ENCODE measurements at places on chromosomes 4 and X. TPM values are rescaled to one million over a fixed set of nuclear protein-coding genes. Genes with fewer than 3 reads are reported as not detected.

Gene TLL1
- 1.1 TPM for total RNA-seq

Gene SATL1
- total RNA-seq: 0.17 TPM

DNA sequence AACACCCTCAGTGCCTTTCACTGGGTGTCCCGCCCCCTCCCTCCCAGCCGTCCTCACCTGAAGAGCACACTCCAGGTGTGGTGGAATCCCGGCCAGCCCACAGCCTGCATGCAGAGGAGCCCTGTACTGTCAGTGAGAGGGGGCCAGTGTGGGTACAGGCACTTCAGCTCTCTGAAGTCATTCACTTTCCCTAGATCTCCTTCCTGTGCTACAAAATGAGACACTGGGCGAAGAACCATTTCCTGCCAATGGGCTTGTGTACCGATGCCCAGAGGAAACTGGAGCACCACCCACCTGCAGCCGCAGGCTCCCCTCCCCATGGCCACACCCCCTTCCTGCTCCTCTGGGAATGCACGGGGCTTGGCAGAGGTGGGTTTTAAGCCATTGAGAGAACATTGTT is 73.9 kb upstream of the C4orf50 start:
- no peak overlapping the region for H3K27ac ChIP-seq
- peaks cover 5% of the 10 kb centered on the region for H3K4me1 ChIP-seq
- DNase-seq: no peak
- no peaks in the 10 kb centered on the region for H3K27me3 ChIP-seq
- H3K4me3 ChIP-seq: no peak overlapping the region

- no peak for DNase-seq
- H3K4me1 ChIP-seq: no peaks in the 10 kb centered on the region
- H3K36me3 ChIP-seq: peaks cover 26% of the 10 kb centered on the region
- no peaks in the 10 kb centered on the region for H3K27me3 ChIP-seq
Observed at GRCh38 chrX:101117701-101118100, 19.7 kb downstream of the CENPI start.

Gene AMBN
- not detected for total RNA-seq

- no peak overlapping the region for H3K27ac ChIP-seq
- no peaks in the 10 kb centered on the region for H3K36me3 ChIP-seq
- no peak overlapping the region for H3K4me3 ChIP-seq
- 0 out of 2 replicates have a peak, but pooled peaks cover 2% of the 10 kb centered on the region for H3K4me1 ChIP-seq
Observed at GRCh38 chrX:109847257-109848187, 114.5 kb upstream of the ACSL4 start.

DNA sequence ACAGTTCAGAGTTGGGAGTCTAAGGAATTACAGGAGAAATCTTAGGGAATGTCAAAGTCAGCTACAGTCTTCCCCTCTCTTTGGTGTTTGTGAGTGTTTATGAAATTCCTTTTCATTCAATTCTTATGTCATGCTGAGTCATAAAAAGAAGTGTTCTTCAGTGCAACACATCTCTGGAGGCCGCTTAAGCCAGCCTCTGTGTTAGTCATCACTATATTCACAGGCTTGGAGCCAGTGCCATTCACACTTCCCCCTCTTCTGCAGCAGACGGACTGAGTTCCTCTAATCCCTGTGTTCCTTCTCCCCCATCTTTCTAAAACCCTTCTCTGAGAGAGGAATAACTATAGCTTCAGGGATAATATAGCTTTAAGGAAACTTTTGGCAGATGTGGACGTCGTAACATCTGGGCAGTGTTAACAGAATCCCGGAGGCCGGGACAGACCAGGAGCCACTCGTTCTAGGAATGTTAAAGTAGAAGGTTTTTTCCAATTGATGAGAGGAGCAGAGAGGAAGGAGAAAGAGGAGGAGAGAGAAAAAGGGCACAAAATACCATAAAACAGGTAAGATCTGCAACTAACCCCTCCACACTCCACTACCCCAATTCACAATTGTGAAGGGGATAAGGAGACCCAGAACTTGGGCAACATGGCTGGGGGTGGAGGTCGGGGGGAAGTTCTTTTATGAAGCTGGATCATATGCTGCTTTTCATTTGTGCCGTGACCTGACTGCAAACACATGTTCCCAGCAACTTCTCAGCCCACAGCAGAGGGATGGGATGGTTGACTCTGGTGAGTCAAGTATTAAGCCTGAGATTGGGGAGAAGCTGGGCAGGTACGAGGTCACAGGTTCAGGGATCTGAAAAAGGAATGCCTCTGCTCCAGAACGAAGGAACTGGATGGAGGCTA is at the start of gene SRPX2:
Gene SRPX2, plus strand, starts transcription at position 244 of the 905 bp plus-strand sequence. CDS start 2,124 bp downstream, outside the sequence.
- no peaks in the 10 kb centered on the region for H3K4me1 ChIP-seq
- H3K4me3 ChIP-seq: no peak within 1 kb of the TSS
- DNase-seq: no peak
- H3K36me3 ChIP-seq: no peaks in the 10 kb centered on the region

DNA sequence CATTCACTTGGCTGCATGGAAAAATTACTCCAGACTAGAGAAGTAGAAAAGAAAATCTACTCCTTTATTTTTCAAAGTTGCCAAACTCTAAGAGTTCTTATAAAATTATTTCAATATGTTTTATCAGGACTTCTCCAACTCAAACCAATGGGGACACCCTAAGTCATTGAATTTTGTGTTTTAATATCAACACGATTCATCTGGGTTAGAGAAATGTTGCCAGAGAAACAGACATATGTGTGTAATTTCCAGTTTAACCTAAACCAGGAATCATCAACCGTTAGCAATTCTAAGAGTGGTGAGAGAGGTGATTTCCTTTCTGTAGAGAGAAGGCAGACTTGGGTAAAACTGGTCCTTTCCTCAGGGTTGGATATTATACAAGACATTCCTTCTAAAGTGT is 291.8 kb downstream of the LDB2 start:
- H3K4me3 ChIP-seq: no peak overlapping the region
- DNase-seq: no peak
- H3K4me1 ChIP-seq: peaks cover 12% of the 10 kb centered on the region
- no peaks in the 10 kb centered on the region for H3K36me3 ChIP-seq
- no peak overlapping the region for H3K27ac ChIP-seq

Gene SFRP2
- total RNA-seq: 342 TPM

Gene LNX1
- total RNA-seq: 3.1 TPM

Gene PGAM4
- 0.56 TPM for total RNA-seq

Gene ERAS
- not detected for total RNA-seq

- DNase-seq: no peak
- H3K36me3 ChIP-seq: no peaks in the 10 kb centered on the region
- peak overlapping the region; percentile 71 for H3K4me3 ChIP-seq
- H3K27ac ChIP-seq: no peak overlapping the region
- no peaks in the 10 kb centered on the region for H3K4me1 ChIP-seq
Observed at GRCh38 chrX:118347131-118347530, 1.2 kb downstream of the WDR44 start.

Gene KLB
- not detected for total RNA-seq

- no peak overlapping the region for H3K4me3 ChIP-seq
- H3K27ac ChIP-seq: no peak overlapping the region
- H3K4me1 ChIP-seq: peaks cover 11% of the 10 kb centered on the region
- peaks cover 7% of the 10 kb centered on the region for H3K27me3 ChIP-seq
- no peaks in the 10 kb centered on the region for H3K36me3 ChIP-seq
Observed at GRCh38 chr4:153081006-153081580, 123.2 kb upstream of the TRIM2 start.

DNA sequence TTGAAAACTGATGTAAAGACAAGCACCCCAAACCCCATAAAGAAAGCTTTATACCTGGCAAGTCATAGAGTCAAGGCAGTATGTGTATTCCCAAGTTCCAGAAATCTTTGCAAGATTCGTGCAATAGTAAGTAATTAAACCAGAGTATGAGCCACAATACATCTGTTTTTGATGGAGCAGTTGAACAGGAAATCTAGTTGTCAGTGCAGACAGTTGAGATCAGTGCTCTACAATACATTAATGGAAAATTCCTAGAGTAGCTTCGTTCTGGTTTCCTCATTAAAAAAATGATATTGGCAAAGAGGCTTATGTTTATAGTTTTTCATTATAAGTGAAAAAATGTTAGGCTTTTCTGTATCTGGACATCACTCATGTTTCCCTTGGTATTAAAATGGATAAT is 575.3 kb downstream of the TRIML1 start:
- no peaks in the 10 kb centered on the region for H3K27me3 ChIP-seq
- no peaks in the 10 kb centered on the region for H3K4me1 ChIP-seq
- no peak for DNase-seq

Gene CTAG2
- not detected for total RNA-seq

DNA sequence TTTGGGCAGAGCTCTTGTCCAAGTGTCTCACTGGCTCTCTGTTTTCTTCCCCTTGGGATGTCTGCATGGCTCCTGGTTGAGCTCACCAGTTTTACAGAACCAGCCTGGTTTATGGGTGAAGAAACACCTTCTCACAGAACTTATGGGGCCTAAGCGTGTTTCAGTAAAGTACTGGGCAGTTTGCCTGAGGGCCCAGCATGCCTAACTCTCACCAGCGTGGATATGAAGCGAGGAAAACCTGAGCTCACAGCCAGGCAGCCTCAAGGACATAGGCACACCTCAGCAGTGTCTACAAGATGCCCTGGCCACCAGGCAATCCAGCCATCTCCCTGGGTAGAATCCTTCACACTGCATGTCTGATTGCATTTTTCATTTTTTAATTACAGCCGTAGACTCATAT is 9.2 kb downstream of the NHSL2 start:
- no peaks in the 10 kb centered on the region for H3K36me3 ChIP-seq
- H3K4me3 ChIP-seq: no peak overlapping the region
- H3K27me3 ChIP-seq: no peaks in the 10 kb centered on the region
- no peak for DNase-seq
- H3K27ac ChIP-seq: no peak overlapping the region
- peaks cover 12% of the 10 kb centered on the region for H3K4me1 ChIP-seq

Gene PAGE2B
- not detected for total RNA-seq

- no peak overlapping the region for H3K4me3 ChIP-seq
- no peak for DNase-seq
- H3K4me1 ChIP-seq: peaks cover 2% of the 10 kb centered on the region
- no peak overlapping the region for H3K27ac ChIP-seq
- H3K36me3 ChIP-seq: no peaks in the 10 kb centered on the region
Observed at GRCh38 chrX:104118765-104119164, 6.4 kb downstream of the ZCCHC18 start.

DNA sequence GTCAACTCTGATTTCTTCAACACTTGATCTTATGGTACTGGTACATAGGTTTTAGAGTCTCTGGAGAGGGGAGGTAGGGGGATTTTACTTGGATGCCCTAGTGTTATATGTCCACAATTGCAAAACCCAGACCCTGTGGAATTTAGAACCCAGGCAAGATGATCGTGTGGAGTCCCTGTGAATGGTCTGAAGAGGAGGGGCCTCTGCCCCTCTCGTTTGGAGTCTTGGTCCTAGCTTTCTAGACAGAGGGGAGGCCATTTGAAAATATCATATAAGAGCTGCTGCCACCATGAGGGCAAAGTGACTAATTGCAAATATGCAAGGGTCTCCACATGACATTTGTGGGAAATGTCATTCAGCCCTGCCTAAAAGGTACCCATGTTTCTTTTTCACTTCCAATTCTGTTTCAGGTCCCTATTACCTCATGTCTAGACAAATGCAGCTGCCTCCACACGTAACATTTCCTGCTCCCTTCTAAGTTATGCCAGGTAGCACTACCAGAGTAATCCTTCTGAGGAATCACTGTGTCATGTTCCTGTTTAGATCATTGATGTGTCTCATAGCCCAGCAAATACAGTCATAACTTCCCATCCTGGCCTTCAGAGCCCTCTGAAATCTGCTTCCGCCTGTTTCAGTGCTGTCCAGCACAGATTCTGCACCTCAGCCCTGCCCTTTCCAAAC is 126.8 kb downstream of the KLHL8 start:
- no peaks in the 10 kb centered on the region for H3K36me3 ChIP-seq
- no peak overlapping the region for H3K27ac ChIP-seq
- 0 out of 2 replicates have a peak, but pooled peaks cover 2% of the 10 kb centered on the region for H3K4me1 ChIP-seq

Gene TLR3
- 2.0 TPM for total RNA-seq

DNA sequence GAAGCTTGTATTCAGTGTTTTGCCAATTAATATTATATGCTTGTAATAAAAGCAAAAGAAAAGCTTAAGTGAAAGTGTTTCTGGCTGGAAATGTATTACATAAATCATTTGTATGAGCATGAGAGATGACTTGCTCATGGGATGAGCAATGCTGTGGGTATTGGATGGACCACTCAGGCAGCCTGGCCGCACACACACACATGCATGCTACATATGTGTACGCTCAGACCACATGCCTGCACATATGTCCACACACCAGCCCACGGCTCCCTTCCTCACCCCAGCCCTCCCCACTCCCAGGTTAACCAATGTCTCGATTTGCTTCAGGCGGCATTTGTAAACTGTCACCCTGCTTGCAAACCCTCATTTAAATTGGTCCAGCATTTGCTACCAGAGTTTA is 55.9 kb downstream of the CPLX1 start:
- DNase-seq: no peak
- H3K27me3 ChIP-seq: no peaks in the 10 kb centered on the region
- H3K4me1 ChIP-seq: no peaks in the 10 kb centered on the region

DNA sequence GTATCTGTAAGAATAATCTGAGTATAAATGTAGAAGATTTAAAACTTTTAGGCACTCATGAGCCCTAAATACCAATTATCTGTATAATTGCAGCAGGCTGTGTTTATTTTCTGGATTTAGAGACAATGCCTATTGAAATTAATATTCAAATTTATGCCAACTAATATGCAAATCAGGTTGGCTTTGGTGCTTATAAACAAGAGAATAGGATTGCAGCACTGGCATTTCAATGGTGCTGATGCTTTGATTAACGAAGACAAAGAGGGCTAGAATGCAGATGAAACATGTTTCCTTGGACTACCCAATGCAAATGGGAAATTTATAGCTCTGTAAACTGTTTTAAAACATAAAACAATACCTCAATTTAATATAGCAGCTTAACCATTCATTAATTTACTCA is 70.7 kb upstream of the GATB start:
- no peak for DNase-seq
- no peak overlapping the region for H3K27ac ChIP-seq
- H3K4me3 ChIP-seq: no peak overlapping the region
- no peaks in the 10 kb centered on the region for H3K36me3 ChIP-seq
- H3K4me1 ChIP-seq: no peaks in the 10 kb centered on the region

- no peaks in the 10 kb centered on the region for H3K4me1 ChIP-seq
- DNase-seq: no peak
- H3K4me3 ChIP-seq: no peak overlapping the region
- H3K27ac ChIP-seq: no peak overlapping the region
- no peaks in the 10 kb centered on the region for H3K27me3 ChIP-seq
- no peaks in the 10 kb centered on the region for H3K36me3 ChIP-seq
Observed at GRCh38 chr4:144362366-144362765, 221.8 kb upstream of the GYPA start.

Measured in H1 (cell line).